ENCODE measurements at places on chromosomes 4 and X.

DNA sequence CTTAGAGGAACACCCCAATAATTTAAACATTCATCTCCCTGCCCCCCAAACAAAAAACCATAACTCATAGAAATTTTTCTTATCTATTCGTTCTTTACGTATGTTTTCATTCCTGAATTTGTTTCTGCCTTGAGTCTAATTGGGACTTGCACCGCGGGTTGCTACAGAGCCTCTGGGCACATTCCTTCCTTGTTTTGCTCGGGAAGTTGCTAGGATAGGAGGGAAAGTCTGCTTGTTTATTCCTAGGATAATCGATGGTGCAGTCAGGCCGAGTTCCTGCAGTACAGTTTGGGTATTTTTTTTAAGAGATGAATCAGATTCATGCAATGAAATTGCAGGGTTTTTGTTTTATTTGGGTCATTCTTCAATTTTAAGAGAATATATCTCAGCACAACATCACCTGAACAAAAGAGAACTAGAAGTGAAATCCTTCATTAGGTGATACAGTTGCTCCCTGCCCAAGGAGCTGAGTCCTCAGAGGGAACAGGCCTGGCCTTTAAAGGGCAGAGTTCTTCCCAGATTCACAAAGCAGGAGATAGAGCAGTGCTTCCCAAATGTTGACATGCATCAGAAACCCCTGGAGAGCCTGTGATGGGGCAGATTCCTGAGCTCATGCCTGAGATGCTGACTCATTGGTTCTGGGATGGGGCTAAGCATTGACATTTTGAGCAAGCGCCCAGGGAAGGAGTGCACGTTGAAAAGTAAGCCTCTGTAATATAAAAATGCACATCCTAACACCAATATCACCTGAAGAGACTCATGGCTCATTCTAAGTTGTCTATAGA is 114.9 kb upstream of the FAM9B start:
- no peak for DNase-seq

DNA sequence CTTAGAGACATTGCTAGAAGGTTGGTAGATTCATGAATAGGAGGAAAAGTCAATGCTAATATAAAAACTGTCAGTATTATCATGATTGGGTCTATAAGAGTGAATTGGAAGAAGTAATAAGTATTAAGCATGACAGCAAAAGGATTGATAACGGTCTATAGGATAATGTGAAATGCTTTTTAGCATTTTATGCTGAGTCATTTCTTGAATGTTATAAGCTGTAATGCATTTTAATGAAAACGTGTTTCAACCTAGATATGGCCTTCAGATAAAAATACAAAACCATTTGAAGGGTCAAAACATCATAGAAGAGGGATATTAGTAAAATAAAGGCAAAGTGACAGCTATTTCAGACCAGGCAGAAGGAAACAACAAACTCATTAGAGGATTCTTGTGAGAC is 353.5 kb downstream of the SH2D1A start:
- no peak for DNase-seq

DNA sequence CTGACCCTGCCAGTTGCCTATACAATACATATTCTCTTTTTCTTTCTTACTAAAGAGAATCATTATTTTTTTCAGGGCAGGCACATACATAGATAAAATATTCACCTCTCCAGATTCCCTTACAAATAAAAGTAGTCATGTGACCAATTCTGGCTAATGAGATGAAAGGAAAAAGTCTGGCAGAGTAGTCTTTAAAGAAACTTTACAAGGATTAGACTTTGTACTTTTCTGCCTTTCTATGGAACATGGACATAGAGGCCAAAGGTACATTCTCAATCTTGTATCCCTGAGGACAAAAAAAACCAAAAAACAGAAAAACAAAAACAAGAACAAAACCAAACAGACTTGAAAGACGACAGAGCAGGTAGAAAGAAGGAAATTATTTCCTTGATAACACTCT is 75.6 kb downstream of the DCK start:
- DNase-seq, result no peak

GRCh38 chr4:163598028-163598427 is 103.5 kb downstream of the TMA16 start:
- DNase-seq, result no peak

GRCh38 chrX:125757794-125758564 is 408.1 kb downstream of the DCAF12L2 start:
- no peak for DNase-seq

- no peak for DNase-seq
These were observed 17.3 kb upstream of the F11 start for GRCh38 chr4:186248643-186249042.

GRCh38 chr4:52366621-52367020 is 292.5 kb downstream of the USP46 start:
- DNase-seq, result no peak

DNA sequence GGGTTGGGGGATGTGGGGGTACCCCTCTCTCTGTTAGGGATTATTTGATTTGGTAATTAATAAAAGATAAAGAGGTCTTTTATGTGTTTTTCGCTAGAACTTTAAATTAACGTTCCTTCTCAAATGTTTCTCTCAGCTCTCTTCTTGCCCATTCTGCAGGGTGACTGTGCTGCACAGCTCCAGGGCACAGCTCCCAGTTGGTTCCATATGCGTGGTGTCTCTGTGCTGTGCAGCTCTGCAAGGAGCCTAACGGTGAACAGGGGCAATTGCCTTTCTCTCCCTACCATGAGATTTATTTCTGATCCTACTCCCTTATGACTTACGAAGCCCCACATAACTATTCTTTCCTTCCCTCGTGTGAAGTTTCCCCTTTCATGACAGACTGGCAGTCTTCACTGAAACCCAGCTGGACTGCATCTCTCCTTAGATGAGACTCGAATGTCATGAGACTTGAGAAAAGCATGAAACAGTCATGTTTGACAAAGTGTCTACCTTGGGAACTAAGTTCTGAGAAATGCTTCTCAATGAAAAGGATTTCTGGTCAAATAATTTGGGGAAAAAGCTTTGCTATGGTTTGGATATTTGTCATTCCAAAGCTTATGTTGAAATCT is 50.2 kb upstream of the SPRY1 start:
- DNase-seq, result no peak
